ENCODE measurements at places on chromosomes 6 and 20.

- no peak for DNase-seq
Observed at GRCh38 chr20:41848180-41848579, 230.0 kb upstream of the CHD6 start.

- DNase-seq: no peak
Observed at GRCh38 chr6:123380257-123380656, 256.5 kb downstream of the TRDN start.

DNA sequence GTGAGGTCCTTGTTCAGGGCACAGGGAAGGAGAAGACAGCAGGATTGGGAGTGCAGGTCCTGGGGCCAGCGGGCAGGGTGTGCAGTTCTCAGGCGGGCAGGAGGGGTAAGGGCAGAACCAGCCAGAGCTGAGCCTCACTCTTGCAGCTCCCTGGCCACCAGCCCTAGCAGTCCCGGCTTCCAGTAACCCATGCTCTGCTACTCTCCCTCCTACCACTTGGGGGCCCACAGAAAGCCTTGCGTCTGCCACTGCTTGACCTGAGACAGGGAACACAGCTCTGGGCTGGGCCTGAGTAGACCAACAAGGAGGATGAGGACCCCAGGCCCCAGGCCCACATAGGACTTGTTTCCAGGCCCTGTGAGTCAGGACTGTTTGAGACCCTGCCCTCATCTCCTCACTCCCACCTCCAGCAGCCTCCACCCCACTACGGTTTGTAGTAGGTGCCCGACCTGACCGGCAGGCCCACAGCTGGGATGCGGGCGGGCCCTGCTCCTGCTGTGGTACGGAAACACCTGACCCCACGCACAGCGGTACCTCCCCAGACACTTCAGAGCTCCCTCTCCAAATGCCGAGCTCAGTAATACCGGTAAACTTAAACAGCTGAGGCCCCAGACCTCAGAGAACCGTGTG is 39.2 kb downstream of the KCNK5 start:
- peak; percentile 62 for DNase-seq

- no peak for DNase-seq
Observed at GRCh38 chr6:168256940-168257339, 62.6 kb downstream of the DACT2 start.

DNA sequence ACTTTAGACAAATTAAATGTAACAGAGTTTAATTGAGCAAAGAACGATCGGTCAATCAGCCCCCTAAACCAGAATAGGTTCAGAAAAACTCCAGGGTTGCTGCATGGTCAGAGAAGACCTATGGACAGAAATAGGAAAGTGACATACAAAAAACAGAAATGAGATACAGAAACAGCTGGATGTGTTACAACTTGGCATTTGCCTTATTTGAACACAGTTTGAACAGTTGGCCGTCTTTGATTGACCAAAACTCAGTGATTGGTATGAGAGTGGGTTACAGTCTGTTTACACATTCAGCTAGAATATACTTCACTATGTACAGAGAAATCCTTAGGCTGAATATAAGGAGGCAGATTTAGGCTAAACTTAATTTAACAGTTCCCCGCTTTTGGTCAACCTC is 19.9 kb downstream of the SRSF6 start:
- no peak for DNase-seq

- DNase-seq: peak; percentile 72
Observed at GRCh38 chr20:60262967-60263603, 304.9 kb downstream of the CDH26 start.

DNA sequence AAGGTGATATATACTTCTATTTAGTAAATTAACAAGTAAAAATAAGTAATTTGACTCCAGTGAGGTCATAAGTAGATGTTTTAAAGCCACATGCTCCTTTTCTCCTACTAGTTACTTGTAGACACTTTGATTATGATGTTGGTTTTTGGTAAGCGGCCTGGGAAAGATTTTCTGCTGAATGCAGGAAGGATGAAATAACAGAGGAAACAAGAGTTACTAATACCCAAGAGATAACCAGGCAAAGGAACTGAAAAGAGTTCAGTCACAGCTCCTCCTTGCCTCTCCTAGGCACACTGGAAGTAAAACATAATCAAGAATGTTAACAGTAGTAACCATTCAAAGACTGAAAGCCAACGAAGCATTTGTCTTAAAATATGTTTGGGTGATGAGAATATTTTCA is 203.3 kb downstream of the RNGTT start:
- no peak for DNase-seq

DNA sequence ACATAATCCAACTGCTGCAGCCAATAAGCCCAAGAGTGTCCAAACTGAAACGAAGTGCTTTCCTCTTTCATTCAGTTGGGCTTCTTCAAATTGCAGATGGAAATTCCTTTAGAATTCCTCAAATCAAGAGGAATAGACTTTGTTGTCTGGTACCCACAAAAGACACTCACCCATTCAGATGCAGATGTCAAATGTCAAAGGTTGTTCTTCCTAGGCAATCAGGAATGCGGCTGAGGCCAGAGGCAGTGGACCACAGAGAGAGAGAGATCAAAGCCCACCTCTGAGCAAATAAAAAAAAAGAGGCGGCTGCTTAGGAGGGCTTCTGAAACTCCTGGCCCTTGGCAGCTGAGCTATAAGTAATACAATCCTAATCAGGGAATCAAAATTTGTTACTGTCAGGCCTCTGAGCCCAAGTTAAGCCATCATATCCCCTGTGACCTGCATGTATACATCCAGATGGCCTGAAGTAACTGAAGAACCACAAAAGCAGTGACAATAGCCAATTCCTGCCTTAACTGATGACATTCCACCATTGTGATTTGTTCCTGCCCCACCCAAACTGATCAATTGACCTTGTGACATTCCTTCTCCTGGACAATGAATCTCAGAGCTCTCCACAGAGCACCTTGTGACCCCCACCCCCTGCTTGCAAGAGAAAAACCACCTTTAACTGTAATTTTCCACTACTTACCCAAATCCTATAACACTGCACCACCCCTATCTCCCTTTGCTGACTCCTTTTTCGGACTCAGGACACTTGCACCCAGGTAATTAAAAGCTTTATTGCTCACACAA is 303.0 kb upstream of the GJE1 start:
- DNase-seq: no peak

DNA sequence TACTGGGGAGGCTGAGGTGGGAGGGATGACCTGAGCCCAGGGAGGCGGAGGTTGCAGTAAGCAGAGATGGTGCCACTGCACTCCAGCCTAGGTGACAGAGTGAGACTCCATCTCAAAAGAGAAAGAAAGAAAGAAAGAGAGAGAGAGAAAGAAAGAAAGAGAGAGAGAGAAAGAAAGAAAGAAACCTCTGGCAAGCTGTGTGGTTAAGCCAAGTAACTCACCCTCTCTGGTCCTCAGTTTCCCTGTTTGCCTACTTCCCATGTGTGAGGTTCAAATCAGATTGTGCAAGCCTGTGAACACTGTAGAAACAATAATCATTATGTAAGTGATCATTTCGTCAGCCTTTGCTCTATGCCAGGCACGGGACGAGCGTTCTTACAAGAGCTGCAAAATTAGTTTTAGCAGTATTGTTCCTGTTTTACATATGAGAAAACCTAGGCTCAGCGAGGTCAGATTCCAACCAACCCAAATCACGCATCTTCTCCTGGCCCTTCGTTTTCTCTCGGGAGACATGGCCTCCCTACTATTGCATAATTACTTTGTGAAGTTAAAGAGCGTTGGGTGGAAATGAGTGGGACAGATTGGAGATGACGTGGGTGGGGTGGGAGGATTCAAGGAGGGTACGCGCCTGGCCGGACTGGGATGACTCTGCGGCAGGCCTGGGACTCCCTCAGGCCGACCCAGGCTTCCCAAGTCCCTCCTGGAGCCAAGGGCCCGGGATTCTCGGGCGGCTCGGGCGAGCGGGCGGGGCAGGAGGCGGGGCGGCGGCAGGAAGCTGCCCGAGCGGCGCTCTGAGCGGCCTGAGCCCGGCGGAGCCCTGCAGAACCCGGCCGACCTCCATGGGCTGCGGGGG is at the start of gene SNX21:
TSS of gene SNX21 (plus strand) at position 770 of the 853 bp plus-strand sequence. CDS start 121 bp downstream, outside the sequence.
- peak; percentile 88 for DNase-seq

GRCh38 chr6:91149956-91150705 is 563.3 kb upstream of the MAP3K7 start:
- no peak for DNase-seq

- no peak for DNase-seq
Observed at GRCh38 chr6:116369964-116370759, 585 bp upstream of the DSE start.

- peak; percentile 86 for DNase-seq
Observed at GRCh38 chr20:51345601-51346101, 196.9 kb downstream of the NFATC2 start.

DNA sequence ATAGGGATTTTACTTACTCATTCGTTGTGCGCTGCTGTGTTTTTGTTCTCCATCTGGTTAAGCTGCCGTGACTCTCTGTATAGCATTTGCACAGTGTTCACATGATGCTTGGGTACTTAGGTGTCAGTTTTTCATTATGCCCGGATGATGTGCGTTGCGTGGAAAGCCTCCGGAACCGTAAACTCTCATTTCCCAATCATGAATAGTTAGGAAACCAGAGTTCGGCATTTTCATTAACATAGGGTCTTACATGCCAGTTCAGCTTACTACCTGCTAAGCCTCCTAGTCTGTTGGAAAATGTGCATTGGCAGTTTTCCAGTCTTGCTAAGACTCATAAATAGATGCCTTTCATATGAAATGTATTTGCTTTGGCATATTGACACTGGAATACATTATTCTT is 483.4 kb upstream of the FLRT3 start:
- DNase-seq: no peak

DNA sequence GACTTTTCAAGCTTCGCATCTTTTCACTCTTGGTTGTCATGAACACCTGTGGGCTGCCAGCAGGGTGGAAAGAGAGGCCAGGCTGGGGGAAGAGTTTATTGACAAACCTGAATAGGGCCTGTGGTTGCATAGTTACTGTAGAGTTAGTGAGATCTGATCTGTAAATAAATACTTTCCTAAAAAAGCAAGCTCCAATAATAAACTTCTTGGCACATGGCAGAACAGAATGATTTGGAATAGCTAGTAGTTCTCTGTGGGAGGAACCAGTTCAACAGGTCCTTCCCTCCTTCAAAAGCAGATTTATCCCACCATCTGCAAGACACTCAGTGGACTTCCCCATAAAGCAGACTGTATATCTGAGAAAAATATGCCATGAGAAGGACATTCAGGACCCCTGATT is 445.0 kb downstream of the HACE1 start:
- DNase-seq: no peak

GRCh38 chr6:133741375-133741861 is 147.5 kb upstream of the TCF21 start:
- no peak for DNase-seq

DNA sequence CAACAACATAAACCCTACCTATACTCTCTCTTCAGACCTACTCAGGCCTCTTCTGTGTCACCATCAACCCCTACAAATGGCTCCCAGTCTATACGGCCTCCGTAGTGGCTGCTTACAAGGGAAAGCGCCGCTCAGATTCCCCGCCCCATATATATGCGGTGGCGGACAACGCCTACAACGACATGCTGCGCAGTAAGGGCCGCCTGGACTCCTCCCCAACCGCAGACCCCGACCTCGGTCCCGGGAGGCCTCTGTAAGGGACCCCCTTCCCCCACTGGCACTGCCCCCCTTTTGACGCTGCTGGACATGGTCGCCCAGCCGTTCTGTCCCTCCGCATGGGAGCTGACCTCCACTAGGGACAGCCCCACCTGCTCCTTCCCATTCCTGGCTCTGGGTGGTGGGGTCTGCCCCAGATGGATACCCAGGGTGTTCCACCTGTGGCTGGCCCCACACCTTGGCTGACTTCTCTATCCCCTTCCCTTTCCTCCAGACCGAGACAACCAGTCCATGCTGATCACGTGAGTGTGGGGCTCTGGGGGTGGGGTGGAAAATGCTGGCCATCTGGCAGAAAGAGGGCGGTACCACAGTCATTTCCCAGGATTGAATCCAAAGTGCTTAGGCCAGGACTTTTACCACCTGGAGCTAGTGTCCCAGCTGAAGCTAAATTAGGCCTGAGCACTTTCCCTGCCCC is 25.0 kb downstream of the MYH7B start:
- DNase-seq: no peak

GRCh38 chr6:161508341-161508740 is 234.5 kb upstream of the AGPAT4 start:
- no peak for DNase-seq
